HTR-8/SVneo (cell line): ENCODE measurements at places on chromosomes 13 and 19.

GRCh38 chr19:5035793-5036697 is 67.1 kb downstream of the KDM4B start:
- DNase-seq, result no peak

DNA sequence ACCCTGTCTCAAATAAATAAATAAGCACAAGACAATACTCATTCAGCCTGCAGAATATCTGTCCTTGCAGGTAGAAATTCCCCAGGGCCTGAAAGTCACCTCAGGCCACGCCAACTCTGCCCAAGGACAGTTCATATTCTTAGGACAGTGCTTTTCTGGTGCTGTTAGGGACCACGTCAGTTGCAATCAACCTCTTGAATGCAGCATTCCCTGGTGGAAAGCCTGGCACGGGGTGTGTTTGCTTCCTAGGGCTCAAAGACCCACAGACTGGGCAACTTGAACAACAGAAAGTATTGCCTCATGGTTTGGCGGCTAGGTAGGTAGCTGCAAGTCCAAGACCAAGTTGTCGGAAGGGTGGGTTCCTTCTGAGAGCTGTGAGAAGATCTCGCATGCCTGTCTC is 160.3 kb downstream of the KCTD15 start:
- DNase-seq, result no peak

GRCh38 chr19:2254064-2254872 is 1.9 kb downstream of the JSRP1 start:
- DNase-seq, result no peak

- DNase-seq, result no peak
Observed at GRCh38 chr13:31242367-31242766, 42.6 kb downstream of the B3GLCT start.

DNA sequence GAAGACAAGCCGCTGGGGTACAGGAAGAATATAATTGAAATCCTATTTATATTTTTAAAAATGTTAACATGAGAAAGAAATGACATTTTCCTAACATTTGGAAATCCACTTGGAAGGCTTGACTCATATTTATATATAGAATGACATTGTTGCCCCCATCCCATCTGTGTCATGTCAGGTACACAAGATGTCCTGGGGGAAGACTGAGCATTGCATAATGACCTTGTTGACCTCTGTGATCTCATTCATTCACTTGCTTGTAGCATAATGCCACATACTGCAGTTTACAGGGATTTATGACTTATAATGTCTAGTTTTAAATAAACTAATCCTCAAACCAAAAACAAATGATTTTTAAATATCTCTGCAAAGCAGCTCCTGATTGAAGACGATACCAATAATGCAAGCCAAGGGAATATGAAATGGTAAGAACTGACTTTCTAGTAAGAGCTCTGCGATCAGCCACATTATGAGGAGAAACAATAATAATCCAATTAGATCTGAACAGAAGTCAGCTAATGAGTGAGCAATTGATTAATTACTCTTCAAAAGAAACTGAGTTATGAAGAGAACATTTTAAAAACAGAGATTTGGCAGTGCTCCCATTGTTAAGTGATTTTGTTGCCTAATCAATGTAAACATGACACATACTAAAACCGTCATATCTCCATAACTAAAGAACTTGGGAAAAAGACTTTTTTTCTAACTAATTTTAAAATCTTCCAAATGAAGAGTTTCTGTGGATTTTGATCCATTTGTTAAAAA is 21.2 kb upstream of the VWA8 start:
- no peak for DNase-seq

GRCh38 chr19:15417699-15418098 is 1.1 kb downstream of the AKAP8L start:
- no peak for DNase-seq

- no peak for DNase-seq
Observed at GRCh38 chr13:25065974-25066770, 29.8 kb upstream of the PABPC3 start.

GRCh38 chr19:53583181-53583580 is 45.2 kb downstream of the ZNF331 start:
- no peak for DNase-seq

DNA sequence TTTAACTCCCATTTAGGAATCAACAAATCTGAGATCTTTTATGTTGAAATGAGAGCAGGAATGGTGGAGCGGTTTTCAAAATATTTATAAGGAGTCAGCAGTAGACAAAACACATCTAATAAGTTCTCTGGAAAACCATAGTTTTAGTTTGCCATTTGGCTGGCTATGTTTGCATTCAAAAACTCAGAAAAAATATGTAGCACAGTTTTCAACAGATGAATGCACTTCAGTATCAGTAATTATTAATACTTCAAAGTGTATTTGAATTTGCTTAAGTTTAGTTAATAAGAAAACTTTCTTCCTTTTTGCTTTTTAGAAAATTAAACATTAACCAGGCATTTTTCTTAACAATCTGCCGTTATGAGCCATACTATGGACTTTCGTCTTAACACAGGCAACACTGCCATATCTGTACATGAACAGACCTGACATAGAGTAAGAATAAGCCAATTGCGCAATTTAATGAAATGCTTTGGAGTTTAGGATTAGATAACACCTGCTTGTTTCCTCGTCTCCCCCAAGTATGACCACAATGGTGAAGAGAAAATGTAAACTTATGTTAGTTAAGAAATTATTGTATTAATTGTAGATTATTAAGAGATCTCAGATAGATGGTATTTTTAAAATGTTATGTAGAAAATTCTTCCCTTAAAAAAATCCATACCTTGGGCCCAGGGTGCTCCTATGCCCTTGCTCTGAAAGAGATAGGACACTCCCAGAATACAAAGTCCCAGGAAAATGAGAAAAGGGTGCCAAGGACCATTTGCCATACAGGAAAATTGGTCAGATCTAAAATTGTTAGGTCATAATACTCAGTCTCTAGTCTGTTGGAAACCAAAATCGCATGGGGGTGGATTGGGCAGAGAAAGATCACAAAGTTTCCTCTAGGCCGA is 552.3 kb upstream of the ARGLU1 start:
- DNase-seq, result no peak

GRCh38 chr13:50126263-50126992 is 111.2 kb downstream of the KCNRG start:
- no peak for DNase-seq

GRCh38 chr13:114024603-114025404 is 50.9 kb upstream of the C13orf46 start:
- no peak for DNase-seq
